Activated T-helper 1 cell treated with Interleukin-2 at 50 U/mL for 16 hours (primary cell): ENCODE measurements at places on chromosomes 6 and 20.

DNA sequence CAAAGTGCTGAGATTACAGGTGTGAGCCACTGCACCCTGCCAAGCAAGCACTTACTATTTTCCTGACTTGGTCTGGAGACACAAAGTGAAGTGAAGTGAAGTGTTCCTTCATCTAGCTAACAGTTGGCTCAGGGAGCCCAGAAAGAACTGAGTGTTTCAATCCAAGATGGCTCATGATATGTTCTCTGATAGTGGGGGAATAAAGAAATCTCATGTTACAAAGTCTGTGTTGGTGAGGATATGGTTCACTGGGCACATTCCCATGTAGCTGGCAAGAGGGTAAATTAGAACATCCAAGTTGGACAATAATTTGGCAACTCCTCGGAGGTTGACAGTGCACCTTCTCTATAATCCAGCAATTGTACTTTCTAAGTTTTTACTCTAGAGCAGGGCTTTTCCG is 5.0 kb upstream of the ITPR3 start:
- DNase-seq: no peak

GRCh38 chr6:143765422-143766184 is 77.5 kb upstream of the LTV1 start:
- no peak for DNase-seq

- DNase-seq: no peak
Observed at GRCh38 chr20:48599748-48600469, 227.9 kb downstream of the PREX1 start.

DNA sequence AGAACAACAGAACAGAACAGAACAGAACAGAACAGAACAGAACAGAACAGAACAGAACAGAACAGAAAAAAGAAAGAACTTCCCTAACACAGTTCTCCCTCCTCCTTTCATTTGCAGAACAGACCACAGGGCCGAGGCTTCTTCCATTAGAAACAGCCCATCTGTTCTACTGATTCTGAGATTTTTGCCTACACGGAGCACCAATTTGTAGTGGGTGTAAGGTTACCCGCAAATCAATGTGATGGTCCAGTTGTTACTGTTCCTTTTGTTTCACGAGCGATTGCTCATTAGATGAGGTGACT is 734 bp upstream of the OGFRL1 start:
- DNase-seq: no peak

DNA sequence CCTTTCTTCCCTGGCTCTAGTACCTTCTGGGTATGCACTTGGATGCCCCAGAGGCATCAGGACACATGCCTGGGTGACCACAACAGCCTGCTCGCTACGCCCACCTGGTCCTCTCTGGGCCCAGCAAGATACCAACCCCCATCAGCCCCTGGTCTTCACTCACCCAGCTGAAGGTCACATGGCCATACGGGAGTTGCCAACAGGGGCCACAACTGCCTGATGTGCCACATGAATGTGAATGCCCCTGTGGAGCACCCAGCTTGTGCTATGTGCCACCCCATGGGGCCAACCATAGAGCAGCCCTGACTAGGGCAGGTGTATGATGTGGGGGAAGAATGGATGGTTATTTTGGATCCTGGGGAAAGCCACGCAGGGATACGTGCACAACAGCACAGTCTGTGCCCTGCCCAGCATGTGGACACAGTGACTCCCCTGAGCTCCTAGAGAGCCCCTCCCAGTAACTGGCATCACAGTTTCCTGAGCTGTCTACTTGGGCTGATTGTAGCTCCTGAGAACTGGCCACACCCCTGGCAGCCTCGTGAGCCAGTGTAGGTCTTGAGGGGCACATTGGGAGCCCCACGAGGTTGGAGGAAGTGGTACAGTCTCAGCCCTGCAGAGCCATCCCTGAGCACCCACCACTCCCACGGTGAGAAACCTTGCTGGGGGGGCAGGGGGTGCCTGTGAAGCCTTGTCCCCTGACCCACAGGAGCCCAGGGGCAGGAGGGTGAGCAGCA is 10.5 kb upstream of the PCMTD2 start:
- DNase-seq: no peak

- no peak for DNase-seq
Observed at GRCh38 chr20:63555661-63556381, 1.9 kb downstream of the FNDC11 start.

DNA sequence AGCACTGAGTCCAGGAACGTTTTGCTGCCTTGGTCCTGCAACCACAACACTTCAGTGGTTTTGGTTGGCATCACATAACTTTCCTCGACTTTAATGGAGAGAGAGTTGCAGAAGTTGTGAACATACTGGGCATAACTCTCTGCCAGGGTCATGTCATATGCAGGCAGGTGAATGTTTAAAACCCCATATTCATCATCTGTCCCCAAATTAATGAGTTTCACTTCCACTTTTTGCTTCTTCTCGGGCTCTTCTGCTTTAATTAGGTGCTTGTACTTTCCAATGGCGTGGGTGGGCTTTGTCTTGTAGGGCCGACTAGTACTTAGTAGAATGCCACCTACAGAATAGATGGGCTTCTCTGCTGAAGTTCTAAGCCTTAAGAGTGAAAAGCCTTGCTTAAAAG is 45.2 kb upstream of the TFAP2A start:
- DNase-seq: no peak

DNA sequence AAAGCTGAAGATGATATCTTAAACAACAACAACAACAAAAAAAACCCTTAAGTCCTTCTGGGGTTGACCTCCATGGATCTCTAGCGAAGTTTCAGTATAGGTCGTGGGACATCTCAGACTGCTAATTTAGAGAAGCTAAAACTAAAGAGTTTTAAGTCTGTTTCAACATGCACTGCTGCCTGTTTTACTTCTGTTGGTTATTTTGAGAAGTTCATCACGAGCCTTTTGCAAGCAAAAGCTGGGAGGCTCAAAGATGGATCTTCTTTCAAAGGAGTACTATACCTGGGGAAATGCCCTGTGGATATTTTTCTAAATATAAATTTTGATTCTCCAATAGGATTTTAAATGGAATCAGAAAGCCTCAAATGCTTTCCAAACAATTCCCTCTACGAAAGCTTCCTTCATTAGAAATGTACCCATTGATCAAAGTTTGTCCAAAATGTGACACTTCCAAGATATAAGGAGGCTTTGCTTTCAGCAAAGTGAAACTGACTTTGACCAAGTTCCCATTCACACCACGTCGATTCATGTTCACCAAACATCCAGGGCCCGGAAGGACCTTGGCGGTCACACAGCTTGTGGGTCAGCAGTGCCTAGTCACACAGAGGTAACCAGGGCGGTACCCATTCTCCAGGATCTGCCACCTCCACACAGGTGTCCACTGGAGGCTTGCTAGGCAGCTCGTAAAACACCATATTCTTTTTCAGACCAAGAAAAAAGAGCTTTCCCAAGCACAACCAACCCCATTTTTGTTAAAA is 94.7 kb upstream of the QKI start:
- DNase-seq: no peak

DNA sequence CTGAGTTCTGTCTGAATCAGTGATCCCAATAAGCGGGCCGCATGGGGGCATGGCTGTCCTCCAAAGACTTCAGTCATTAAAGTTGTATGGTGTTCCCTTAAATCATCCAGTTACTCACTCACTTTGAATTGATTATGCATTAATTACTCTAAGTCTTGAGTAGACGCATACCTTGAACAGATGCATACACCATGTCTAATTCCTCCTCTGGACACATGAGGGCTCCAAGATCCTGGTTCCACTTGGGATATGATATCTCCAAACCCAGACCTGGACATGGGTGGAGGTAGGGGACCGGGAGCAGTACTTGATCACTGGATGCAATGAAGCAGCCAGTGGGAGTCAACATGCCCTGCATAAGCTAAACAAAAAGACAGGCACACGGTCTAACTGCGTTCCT is 204.5 kb downstream of the FNDC1 start:
- no peak for DNase-seq

GRCh38 chr20:47792021-47792618 is 6.8 kb upstream of the SULF2 start:
- no peak for DNase-seq

DNA sequence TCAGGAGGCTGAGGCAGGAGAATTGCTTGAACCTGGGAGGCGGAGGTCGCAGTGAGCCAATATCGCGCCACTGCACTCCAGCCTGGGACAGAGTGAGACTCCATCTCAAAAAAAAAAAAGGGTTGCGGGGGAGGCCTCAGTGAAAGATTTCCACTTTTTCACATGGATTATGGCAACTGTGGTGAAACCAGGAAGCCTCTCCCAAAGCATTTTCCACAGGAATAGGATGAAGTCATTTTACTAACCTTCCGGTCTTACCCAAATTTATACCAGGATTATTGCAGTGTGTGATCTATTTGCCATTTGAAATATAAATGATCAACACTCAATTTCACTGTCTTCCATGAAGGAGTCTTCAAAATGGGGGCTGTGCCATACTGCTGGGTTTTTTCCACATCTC is 93.6 kb upstream of the FAM8A1 start:
- no peak for DNase-seq

DNA sequence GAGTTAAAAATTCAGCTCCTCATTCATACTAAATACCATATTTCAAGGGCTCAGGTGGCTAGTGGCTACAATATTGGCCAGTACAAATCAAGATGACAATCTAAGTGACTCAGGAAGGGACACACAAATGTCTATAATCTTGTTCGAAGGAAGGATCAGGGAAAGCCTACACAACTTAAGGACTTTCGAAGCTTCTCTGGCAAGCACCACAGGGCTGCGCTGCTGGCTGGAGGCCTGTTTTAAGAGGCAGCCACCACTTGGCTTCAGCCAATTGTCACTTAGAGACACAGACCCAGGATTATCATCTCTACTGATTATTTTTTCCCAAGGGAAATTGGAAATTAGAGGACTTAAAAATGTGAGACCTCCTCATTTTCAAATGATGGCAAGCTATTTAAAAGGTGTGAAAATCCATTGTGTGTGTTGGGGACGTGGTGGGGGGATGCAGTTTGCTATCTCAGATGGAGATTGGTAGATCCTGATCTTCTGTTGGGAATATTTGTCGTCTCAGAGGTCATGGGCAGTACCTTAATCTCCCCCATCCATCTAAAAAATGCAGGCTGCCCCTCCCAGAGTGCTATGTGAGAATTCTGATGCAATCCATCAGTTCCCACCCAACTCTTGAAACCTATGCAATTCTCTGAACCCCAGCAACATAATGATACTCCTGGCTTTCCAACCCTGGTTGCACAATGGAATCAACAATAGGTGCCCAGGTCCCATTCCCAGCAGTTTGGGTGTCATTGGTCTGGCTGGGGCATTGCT is 11.3 kb downstream of the ARHGAP40 start:
- DNase-seq: no peak

GRCh38 chr6:39199231-39199940 is 29.9 kb downstream of the KCNK5 start:
- DNase-seq: no peak

GRCh38 chr6:91865889-91866288 is 1279.0 kb upstream of the MAP3K7 start:
- DNase-seq: no peak

GRCh38 chr6:24924580-24925356 is 11.0 kb downstream of the RIPOR2 start:
- no peak for DNase-seq

GRCh38 chr6:76876922-76877553 is 586.3 kb downstream of the HTR1B start:
- no peak for DNase-seq

GRCh38 chr20:42749556-42749955 is 440.1 kb downstream of the PTPRT start:
- DNase-seq: no peak

DNA sequence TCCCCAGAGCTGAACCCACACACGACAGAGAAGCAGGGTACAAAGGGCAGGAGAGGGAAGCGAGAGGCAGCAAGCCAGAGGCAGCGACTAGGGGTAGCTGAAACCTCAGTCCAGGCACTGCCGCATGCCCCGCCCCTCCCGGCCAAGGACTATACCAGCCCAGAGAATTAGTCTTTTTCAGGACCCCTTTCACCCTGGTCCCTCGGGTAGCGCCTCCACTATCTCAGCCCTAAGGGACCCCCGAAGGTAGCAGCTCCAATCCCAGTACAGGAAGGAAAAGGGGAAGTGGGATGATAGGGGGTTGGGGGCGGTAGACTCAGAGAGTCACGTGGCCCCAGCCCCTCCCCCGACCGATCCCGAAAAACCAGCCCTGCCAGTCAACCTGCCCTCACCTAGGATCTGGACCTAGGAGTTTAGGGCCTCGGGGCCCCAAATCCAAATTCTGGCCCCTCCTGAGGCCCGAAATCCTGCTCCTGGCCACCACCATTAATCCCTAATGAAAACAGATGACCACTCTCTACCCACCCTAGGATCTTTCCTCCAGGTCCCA is 1.3 kb downstream of the RGL2 start:
- no peak for DNase-seq

- no peak for DNase-seq
Observed at GRCh38 chr6:21437581-21437980, 156.0 kb upstream of the SOX4 start.

DNA sequence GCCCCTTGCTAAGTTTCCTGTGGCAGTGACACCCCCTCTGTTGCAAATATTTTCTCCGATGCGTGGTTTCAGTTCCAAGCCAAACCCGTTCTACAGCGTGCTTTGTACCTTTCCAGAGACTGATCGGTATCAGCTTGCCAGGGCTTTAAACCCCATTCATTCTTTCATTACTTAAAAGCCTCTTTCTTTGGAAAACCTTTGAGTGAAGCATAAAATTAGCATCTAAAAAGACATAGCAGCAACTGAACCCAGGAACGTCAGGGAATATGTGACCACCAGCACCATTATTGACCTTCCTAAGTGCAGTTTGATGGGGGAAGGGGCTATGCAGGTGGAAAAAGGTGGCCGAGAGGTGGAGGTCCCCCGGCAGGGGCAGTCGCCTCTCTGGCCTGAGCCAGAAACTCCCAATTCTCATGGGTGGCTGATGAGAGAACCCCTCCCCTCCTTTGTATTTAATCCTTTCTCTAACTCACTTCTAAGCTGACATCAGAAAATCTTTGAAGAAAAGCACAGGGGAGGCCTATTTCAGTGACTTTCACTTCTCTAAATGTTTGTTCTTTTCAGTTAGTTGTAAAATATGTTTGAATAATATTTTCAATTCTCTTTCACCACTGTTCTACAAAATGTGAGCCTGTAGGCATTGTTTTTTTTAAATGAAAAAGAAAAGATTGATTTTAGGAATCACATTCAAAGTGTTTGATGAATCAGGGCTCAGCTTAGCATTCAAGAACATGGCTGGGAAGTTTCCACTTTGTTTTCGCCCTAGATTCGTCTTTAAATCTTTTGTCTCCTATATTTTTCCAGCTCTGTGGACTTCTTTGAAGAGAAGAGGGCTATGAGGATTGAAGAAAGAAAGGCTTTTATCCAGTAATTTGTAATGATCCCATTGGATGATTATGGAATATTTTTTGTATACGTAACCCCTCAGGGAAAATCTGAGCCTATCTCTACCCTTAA is 89.2 kb downstream of the RSPH3 start:
- DNase-seq: no peak

GRCh38 chr6:166433096-166433495 is 50.4 kb upstream of the MPC1 start:
- no peak for DNase-seq
